ENCODE measurements at places on chromosomes 2 and 18.
A peak's percentile ranks its signal among the peaks of the same experiment; 100 is the strongest.

DNA sequence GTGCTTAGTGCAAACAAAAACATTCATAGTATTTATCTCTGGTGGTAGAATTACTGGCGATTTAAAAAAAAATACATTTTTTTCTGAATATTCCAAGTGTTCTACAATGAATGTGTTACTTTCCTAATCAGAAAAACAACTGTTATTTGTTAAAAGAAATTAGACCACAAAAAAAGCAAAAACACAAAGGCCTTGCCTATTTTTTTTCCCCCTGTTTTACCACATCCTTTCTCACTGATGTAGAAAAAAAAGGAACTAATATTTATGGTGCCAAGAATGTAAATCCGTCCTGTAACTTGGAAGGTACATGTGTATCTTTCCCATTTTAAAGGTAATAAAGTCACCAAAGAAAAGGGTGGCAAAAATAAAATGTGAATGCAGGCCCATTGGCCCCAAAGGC is 28.4 kb upstream of the MGAT4A start:
- no peak overlapping the region for H3K27ac ChIP-seq
- DNase-seq = no peak
- no peak overlapping the region for H3K4me3 ChIP-seq
- H3K36me3 ChIP-seq = no peaks in the 10 kb centered on the region
- no peaks in the 10 kb centered on the region for H3K4me1 ChIP-seq

DNA sequence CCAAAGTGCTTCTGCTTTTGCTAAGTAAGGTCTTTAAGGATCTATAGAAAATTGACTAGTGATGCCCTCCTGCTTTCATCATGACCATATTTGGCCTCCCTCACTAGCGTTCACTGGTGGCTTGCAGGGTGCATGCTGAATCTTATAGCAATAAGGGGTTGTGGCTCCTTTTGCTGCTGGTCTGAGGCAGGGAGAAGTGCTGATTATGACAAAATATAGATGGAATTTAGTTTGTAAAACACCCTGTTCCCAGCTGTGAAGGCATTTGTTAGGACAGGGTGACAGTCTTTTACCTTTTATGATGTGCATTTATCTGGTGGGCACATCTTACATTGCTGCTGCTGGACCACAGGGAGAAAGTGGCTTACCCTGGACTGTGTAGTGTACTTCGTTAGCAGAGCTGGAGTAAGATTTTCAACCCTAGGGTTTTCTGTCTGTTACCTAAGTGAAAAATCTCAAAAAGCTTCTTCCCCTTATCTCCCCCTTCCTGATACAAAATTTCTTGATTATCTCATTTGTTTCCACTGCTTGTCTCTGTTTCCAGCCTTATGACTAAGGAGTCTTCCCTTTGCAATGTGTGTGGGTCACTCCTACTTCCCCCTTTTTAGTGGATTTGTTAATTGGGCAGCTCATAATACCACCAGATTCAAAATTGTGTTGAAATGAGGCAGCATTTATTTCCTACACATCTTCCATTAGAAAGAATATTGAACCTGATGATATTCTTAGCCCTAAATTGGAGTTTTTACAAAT is 21.2 kb upstream of the RPL37A start:
- no peak for DNase-seq
- no peaks in the 10 kb centered on the region for H3K4me1 ChIP-seq
- H3K36me3 ChIP-seq = peaks cover 37% of the 10 kb centered on the region

- no peak overlapping the region for H3K27ac ChIP-seq
- H3K36me3 ChIP-seq = peaks cover 10% of the 10 kb centered on the region
- peaks cover 34% of the 10 kb centered on the region for H3K4me1 ChIP-seq
- no peaks in the 10 kb centered on the region for H3K27me3 ChIP-seq
- DNase-seq = no peak
Measured at GRCh38 chr2:105814291-105814940, 69.7 kb downstream of the NCK2 start.

- H3K27ac ChIP-seq = no peak overlapping the region
- no peak overlapping the region for H3K4me3 ChIP-seq
- no peak for DNase-seq
- no peaks in the 10 kb centered on the region for H3K27me3 ChIP-seq
- no peaks in the 10 kb centered on the region for H3K4me1 ChIP-seq
Measured at GRCh38 chr2:118443596-118443995, 355.3 kb downstream of the INSIG2 start.

- no peaks in the 10 kb centered on the region for H3K27me3 ChIP-seq
- no peak for DNase-seq
- no peaks in the 10 kb centered on the region for H3K4me1 ChIP-seq
- no peak overlapping the region for H3K4me3 ChIP-seq
- H3K36me3 ChIP-seq = peaks cover 44% of the 10 kb centered on the region
- H3K27ac ChIP-seq = no peak overlapping the region
Measured at GRCh38 chr2:8737571-8738175, 55.8 kb downstream of the ID2 start.

- no peaks in the 10 kb centered on the region for H3K4me1 ChIP-seq
- H3K27me3 ChIP-seq = no peaks in the 10 kb centered on the region
- H3K27ac ChIP-seq = peak overlapping the region; percentile 83
- no peak for DNase-seq
- no peaks in the 10 kb centered on the region for H3K36me3 ChIP-seq
Measured at GRCh38 chr2:143936848-143937722, 582.8 kb downstream of the ZEB2 start.

- no peaks in the 10 kb centered on the region for H3K4me1 ChIP-seq
- no peak overlapping the region for H3K4me3 ChIP-seq
- H3K27me3 ChIP-seq = no peaks in the 10 kb centered on the region
- H3K27ac ChIP-seq = no peak overlapping the region
- H3K36me3 ChIP-seq = no peaks in the 10 kb centered on the region
Measured at GRCh38 chr2:97998431-97999005, 2.8 kb upstream of the TMEM131 start.

DNA sequence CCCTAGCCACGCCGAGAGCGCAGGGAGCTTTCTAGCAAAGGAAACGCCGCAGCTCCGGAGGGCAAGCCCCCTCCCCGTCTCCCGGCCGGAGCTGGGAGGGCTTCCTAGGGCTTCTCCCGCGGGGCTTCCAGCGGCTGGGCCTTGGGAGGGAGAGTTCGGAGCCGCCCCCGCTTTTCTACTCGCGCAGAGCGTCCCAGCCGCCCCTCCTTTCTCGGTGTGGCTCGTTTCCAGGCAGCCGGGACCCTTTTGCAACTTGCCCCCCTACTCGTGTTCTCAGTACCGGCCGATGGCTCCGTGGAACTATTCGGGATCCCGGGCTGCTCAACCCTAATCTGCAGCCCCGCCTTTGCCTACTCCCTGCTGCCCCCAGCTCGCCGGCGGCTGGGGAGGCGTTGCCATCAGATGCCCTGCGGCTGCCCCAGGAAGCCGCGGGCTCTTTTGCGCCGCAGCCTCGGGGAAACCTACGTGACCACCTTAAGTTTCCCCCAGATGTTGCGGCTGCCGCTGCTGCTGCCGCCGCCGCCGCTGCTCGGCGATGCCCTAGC is 1.5 kb upstream of the NR4A2 start:
- DNase-seq = peak; percentile 69
- peaks cover 27% of the 10 kb centered on the region for H3K4me1 ChIP-seq
- H3K36me3 ChIP-seq = no peaks in the 10 kb centered on the region
- peak overlapping the region; percentile 73 for H3K4me3 ChIP-seq
- H3K27ac ChIP-seq = peak overlapping the region; percentile 99
- no peaks in the 10 kb centered on the region for H3K27me3 ChIP-seq

DNA sequence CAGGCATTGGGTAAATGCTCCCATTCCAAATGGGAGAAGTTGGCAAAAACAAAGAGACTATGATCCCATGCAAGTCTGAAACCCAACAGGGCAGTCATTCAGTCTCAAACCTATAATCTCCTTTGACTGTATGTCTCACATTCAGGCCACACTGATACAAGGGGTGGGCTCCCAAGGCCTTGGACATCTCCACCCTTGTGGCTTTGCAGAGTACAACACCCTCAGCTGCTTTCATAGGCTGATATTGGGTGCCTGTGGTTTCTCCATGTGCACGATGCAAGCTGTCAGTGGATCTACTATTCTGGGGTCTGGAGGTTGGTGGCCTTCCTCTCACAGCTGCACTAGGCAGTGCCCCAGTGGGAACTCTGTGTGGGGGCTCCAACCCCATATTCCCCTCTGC is 141.7 kb upstream of the CAB39 start:
- no peaks in the 10 kb centered on the region for H3K27me3 ChIP-seq
- H3K36me3 ChIP-seq = no peaks in the 10 kb centered on the region
- no peak for DNase-seq

GRCh38 chr2:99707592-99707991 is 217.8 kb upstream of the REV1 start:
- DNase-seq = no peak
- H3K36me3 ChIP-seq = no peaks in the 10 kb centered on the region
- no peaks in the 10 kb centered on the region for H3K27me3 ChIP-seq
- peak overlapping the region; percentile 82 for H3K27ac ChIP-seq
- H3K4me1 ChIP-seq = peaks cover 78% of the 10 kb centered on the region

GRCh38 chr2:84969511-84970209 is 1.3 kb upstream of the KCMF1 start:
- H3K27me3 ChIP-seq = no peaks in the 10 kb centered on the region
- peaks cover 37% of the 10 kb centered on the region for H3K4me1 ChIP-seq
- H3K4me3 ChIP-seq = peak overlapping the region; percentile 72
- H3K36me3 ChIP-seq = no peaks in the 10 kb centered on the region

DNA sequence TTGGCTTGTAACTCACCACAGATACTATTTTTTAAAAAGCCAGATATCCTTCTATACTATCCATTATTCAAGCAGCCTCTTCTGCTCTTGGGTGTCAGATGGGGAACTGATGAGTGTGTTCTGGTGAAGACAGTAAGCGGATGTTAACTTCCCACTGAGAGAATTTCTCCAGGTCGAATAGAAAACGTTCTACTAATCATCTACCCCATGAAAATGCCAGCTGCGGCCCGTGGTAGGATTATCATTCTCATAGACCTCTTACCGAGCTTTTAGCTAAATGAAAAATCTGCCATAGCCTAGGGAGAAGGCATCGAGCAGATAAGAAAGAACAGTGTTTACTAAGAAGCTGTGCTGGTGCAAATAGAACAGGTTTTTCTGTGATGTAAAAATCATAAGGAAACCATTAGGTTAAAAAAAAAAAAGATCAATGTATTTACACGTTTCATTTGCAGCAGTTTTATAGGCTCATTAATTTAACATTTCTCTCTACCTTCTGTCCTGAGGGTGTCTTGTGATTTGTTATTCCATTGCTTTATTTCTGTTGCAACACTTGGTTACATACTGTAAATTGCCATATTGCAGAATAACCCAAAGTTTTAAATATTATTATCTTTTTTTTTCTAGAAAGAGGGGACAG is 1521.5 kb upstream of the ZEB2 start:
- no peaks in the 10 kb centered on the region for H3K36me3 ChIP-seq
- H3K4me3 ChIP-seq = no peak overlapping the region
- DNase-seq = no peak
- no peak overlapping the region for H3K27ac ChIP-seq
- no peaks in the 10 kb centered on the region for H3K4me1 ChIP-seq
- no peaks in the 10 kb centered on the region for H3K27me3 ChIP-seq

DNA sequence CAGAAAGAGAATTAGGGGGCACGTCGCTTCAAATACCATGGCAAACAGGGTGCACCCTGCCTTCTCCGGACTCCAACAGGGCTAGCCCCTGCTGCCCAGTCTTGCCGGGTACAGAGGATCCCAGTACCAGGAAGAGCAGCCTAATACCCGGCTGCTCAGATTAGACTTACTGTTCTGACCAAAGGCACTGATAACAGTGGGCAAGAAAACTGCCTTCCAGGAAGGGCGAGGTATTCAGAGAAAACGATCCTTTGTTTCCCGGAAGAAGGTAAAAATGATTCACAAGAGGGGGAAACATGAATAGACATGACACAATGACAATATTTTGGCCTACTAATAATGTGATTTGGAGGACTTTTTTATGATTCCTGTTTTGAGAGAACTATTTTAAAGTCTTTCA is 99.9 kb downstream of the SS18 start:
- H3K36me3 ChIP-seq = no peaks in the 10 kb centered on the region
- no peak for DNase-seq
- H3K27me3 ChIP-seq = no peaks in the 10 kb centered on the region
- no peaks in the 10 kb centered on the region for H3K4me1 ChIP-seq
- H3K4me3 ChIP-seq = no peak overlapping the region
- H3K27ac ChIP-seq = no peak overlapping the region

GRCh38 chr18:4352746-4353551 is 102.2 kb downstream of the DLGAP1 start:
- H3K4me3 ChIP-seq = no peak overlapping the region
- no peaks in the 10 kb centered on the region for H3K27me3 ChIP-seq
- no peaks in the 10 kb centered on the region for H3K36me3 ChIP-seq
- no peaks in the 10 kb centered on the region for H3K4me1 ChIP-seq
- no peak overlapping the region for H3K27ac ChIP-seq
- DNase-seq = no peak

GRCh38 chr2:99900556-99900955 is 241.8 kb downstream of the AFF3 start:
- no peaks in the 10 kb centered on the region for H3K36me3 ChIP-seq
- no peak for DNase-seq
- no peaks in the 10 kb centered on the region for H3K27me3 ChIP-seq
- H3K4me1 ChIP-seq = no peaks in the 10 kb centered on the region
- peak overlapping the region; percentile 29 for H3K27ac ChIP-seq
- H3K4me3 ChIP-seq = no peak overlapping the region

- no peaks in the 10 kb centered on the region for H3K36me3 ChIP-seq
- H3K27ac ChIP-seq = no peak overlapping the region
- DNase-seq = no peak
- no peaks in the 10 kb centered on the region for H3K4me1 ChIP-seq
Measured at GRCh38 chr2:142892715-142893114, 15.3 kb downstream of the KYNU start.

DNA sequence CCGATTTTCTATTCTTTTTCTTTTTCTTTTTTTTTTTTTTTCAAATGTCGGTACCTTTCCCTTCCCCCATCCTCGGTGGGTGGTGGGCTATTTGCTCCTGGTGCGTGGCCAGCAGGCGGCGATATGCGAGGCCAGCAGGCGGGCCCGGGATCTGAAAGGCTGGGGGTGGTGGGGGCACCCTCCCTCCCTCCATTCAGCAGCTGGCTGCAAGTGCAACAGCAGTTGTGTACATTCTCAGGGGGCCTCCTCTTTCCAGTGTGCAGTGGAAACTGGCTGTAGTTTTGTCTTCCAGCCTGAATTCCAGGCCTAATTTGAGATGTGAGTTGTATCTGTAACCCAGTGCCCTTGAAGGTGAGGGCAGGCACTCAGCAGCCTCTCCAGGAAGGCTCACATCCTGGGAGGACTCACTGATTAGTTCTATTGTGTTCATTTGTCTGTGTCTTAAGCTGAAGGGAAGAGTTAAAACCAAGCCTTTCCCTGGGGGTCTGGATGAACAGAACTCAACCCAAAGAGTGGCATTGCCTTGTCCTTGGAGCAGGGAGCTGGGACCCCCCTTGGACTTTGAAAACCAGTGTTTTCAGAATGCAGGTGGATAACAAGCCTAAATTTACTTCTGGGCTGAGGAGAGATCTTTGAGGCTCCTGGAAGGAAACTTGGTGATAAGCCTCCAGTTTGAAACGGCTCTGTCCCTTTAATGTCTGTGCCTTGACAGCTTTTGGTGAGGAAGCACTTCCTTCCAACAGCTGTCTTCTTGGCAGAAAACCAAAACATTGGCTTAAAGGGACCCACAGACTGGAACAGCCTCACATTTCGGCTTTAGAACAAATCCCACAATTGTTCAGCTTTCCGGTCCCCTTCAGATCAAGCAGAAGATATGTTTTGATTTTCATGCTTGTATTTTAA is 3.3 kb downstream of the MYCN start:
- H3K4me3 ChIP-seq = no peak overlapping the region
- DNase-seq = no peak
- H3K36me3 ChIP-seq = no peaks in the 10 kb centered on the region
- H3K27me3 ChIP-seq = peaks cover 4% of the 10 kb centered on the region

GRCh38 chr2:216791303-216791702 is 68.6 kb downstream of the TNP1 start:
- no peak for DNase-seq
- no peak overlapping the region for H3K4me3 ChIP-seq
- H3K4me1 ChIP-seq = no peaks in the 10 kb centered on the region
- peak overlapping the region; percentile 63 for H3K27ac ChIP-seq
- H3K36me3 ChIP-seq = no peaks in the 10 kb centered on the region

Data from right atrium auricular region (tissue), 2 donors.